ENCODE measurements at places on chromosomes 7 and 10.

DNA sequence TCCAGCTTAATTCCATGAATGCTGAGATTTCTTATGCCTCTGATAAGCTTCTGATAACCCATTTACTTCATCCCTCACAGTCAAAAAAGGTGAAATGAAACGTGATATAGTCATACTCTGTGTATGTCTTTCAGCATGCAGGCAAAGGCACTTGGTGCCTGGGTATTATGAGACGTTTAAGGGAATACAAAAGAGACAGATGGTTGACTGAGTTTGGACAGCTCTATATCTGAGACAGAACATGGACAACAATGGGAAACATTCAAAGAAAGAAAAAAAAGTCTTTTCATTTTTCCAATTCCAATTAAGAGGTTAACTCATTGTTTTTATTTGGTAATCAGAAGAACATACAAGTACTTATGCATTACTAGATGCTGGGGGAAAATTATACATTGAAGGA, 96.2 kb downstream of the PPP1R17 start:
- no peaks in the 10 kb centered on the region for H3K36me3 ChIP-seq
- no peak for DNase-seq
- no peaks in the 10 kb centered on the region for H3K4me1 ChIP-seq
- no peak overlapping the region for H3K4me3 ChIP-seq

GRCh38 chr10:75401569-75402485, at the start of gene ZNF503:
Gene ZNF503 (minus strand): TSS chr10:75401764. CDS start chr10:75401419, 345 bp downstream.
- H3K27ac ChIP-seq, result peak within 1 kb of the TSS; percentile 94
- peaks cover 12% of the 10 kb centered on the region for H3K4me1 ChIP-seq
- no peaks in the 10 kb centered on the region for H3K36me3 ChIP-seq
- DNase-seq, result peak; percentile 96
- peaks cover 32% of the 10 kb centered on the region for H3K27me3 ChIP-seq
- H3K4me3 ChIP-seq, result peak within 1 kb of the TSS; percentile 98

GRCh38 chr7:5578495-5578894, 154.9 kb upstream of the TNRC18 start:
- peaks cover 6% of the 10 kb centered on the region for H3K4me1 ChIP-seq
- DNase-seq, result no peak
- H3K27ac ChIP-seq, result no peak overlapping the region

- H3K4me3 ChIP-seq, result no peak overlapping the region
- H3K27me3 ChIP-seq, result no peaks in the 10 kb centered on the region
- H3K36me3 ChIP-seq, result no peaks in the 10 kb centered on the region
- no peak for DNase-seq
Measured at GRCh38 chr7:79897166-79897565, 237.5 kb upstream of the GNAI1 start.

DNA sequence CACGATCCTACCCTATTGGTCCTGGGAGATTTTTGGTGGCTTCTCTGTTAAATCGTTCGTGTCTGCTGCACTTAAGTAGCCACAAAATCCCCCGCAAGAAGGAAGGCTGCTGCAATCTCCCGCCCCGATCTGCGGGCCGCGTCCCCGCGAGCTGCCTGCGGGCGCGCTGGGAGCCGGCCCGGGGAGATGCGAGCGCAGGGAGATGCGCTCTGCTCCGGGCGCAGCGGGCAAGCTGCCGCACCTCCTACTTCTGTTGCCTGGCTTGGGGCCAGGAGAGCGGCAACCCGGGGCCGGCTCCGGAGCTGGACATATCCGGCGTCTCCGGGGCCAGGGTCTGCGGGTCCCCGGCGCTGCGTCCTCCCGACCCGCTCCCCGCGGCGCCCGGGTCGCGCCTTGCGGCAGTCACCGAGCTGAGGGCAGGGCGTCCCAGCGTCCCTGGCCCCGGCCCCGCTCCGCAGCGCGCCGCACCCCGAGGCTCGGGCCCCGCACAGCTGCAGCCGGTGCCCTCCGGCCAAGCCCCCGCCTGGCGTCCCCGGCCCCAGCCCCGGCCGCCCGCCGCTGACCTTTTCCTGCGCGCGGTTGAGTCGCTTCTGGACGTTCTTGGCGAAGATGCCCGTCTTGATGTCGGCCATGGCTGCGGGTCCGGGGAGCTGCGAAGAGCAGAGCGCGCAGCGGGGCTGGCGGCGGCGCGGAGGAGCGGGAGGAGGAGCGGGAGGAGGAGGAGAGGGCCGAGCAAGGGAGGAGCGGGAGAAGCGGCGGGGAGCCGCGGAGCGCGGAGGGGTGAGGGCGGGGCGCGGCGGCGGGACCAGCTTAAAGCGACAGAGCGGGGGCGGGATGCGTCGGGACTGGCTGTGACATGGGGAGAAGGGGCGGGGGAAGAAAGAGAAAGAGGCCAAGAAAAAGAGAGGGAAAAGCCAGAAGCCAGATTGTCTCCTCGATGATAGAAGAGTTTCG, at the start of gene AMPH:
Gene AMPH, minus strand, starts transcription at position 654 of the 954 bp plus-strand sequence. Its CDS starts 22 bp downstream, at position 632.
- peak within 1 kb of the TSS; percentile 40 for H3K27ac ChIP-seq
- DNase-seq, result peak; percentile 84
- peaks cover 5% of the 10 kb centered on the region for H3K27me3 ChIP-seq
- peak within 1 kb of the TSS; percentile 77 for H3K4me3 ChIP-seq
- peaks cover 8% of the 10 kb centered on the region for H3K4me1 ChIP-seq
- no peaks in the 10 kb centered on the region for H3K36me3 ChIP-seq

DNA sequence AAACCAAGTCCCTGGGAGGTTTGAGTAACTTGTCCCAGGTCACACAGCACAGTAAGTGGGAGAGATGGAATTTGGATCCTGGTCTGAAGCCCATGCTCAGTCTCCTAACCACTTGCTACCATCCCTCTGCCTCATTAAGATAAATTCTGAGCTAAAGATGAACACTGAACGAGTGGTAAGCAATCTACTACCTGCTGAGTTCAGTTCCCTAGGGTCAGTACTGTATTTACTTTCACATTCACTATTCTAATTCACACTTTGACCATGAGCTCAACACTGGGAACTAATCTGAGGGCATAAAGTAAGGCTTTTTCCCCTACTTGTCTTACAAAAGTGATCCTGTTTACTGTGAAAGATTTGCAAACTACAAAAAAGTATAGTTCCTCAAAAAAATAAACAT, 2.4 kb downstream of the UROS start:
- H3K36me3 ChIP-seq, result no peaks in the 10 kb centered on the region
- peaks cover 2% of the 10 kb centered on the region for H3K27me3 ChIP-seq
- peaks cover 2% of the 10 kb centered on the region for H3K4me1 ChIP-seq
- DNase-seq, result no peak
- no peak overlapping the region for H3K4me3 ChIP-seq
- no peak overlapping the region for H3K27ac ChIP-seq

Measured in glutamatergic neuron (in vitro differentiated cells).